Nephron progenitor cell (in vitro differentiated cells): ENCODE measurements at places on chromosomes 3 and 15.
A peak's percentile ranks its signal among the peaks of the same experiment; 100 is the strongest.

GRCh38 chr15:39094116-39094515 is 486.8 kb upstream of the THBS1 start:
- peaks cover 23% of the 10 kb centered on the region for H3K4me1 ChIP-seq
- H3K4me3 ChIP-seq = no peak overlapping the region
- H3K27me3 ChIP-seq = no peaks in the 10 kb centered on the region
- DNase-seq = no peak
- no peaks in the 10 kb centered on the region for H3K36me3 ChIP-seq

GRCh38 chr3:60636846-60637245 is 614.4 kb downstream of the FHIT start:
- no peaks in the 10 kb centered on the region for H3K36me3 ChIP-seq
- no peaks in the 10 kb centered on the region for H3K27me3 ChIP-seq
- no peak overlapping the region for H3K27ac ChIP-seq
- peaks cover 39% of the 10 kb centered on the region for H3K4me1 ChIP-seq
- no peak overlapping the region for H3K4me3 ChIP-seq

DNA sequence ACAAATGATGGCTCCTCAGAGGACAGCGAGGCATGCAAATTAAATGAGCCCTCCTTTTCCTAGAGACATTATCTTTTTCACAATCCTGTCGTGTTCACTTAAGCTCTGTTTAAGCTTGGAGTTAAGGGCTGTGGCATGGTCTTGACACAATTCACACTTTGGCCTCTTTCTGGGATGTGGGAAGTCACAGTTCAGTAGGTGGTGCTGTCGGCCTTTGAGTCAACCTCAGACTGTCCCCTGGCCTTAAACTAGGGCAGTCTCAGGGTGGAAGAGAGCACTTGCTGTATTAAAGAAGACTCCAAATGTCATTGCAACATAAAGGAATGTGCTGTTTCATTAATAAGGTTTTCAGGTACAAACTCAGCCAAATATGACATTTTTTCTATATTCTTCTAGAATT is 351.0 kb downstream of the MCTP2 start:
- H3K27ac ChIP-seq = peak overlapping the region; percentile 27
- DNase-seq = peak; percentile 48
- peaks cover 3% of the 10 kb centered on the region for H3K27me3 ChIP-seq
- no peaks in the 10 kb centered on the region for H3K36me3 ChIP-seq
- no peak overlapping the region for H3K4me3 ChIP-seq
- peaks cover 32% of the 10 kb centered on the region for H3K4me1 ChIP-seq

GRCh38 chr15:75620058-75620820 is 5.3 kb downstream of the SNUPN start:
- no peak overlapping the region for H3K4me3 ChIP-seq
- peak overlapping the region; percentile 75 for H3K27ac ChIP-seq
- peaks cover 39% of the 10 kb centered on the region for H3K36me3 ChIP-seq
- no peak for DNase-seq
- no peaks in the 10 kb centered on the region for H3K27me3 ChIP-seq
- peaks cover 14% of the 10 kb centered on the region for H3K4me1 ChIP-seq

GRCh38 chr15:26744894-26745293 is 28.0 kb downstream of the GABRB3 start:
- no peak for DNase-seq
- no peak overlapping the region for H3K4me3 ChIP-seq
- H3K4me1 ChIP-seq = peaks cover 7% of the 10 kb centered on the region
- peaks cover 5% of the 10 kb centered on the region for H3K27me3 ChIP-seq
- no peak overlapping the region for H3K27ac ChIP-seq

DNA sequence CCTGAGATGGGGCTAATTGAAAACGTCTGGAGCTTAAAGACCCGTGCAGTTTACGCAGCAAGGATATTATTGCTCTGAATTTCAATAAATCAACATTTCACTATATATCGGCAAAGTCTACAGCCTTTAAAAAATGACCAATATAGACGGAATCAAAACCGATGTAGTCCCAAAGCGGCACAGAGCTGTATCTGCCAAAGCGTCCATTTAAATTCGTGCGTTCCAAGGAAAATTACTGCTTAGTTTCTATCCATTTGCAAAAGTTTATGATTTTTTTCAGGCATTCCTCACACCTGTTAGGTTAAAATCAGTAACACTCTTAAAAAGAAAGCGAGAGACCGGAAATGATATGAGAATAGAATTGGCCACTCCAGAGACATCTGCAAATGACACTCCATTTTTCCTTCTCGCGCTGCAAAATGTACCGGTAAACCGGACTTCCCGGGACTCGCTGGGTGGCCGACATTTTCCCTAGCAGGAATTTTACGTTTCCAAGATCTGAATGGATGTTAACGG is 777 bp upstream of the EIF4A2 start:
- peaks cover 42% of the 10 kb centered on the region for H3K36me3 ChIP-seq
- no peak for DNase-seq
- peak overlapping the region; percentile 93 for H3K27ac ChIP-seq

DNA sequence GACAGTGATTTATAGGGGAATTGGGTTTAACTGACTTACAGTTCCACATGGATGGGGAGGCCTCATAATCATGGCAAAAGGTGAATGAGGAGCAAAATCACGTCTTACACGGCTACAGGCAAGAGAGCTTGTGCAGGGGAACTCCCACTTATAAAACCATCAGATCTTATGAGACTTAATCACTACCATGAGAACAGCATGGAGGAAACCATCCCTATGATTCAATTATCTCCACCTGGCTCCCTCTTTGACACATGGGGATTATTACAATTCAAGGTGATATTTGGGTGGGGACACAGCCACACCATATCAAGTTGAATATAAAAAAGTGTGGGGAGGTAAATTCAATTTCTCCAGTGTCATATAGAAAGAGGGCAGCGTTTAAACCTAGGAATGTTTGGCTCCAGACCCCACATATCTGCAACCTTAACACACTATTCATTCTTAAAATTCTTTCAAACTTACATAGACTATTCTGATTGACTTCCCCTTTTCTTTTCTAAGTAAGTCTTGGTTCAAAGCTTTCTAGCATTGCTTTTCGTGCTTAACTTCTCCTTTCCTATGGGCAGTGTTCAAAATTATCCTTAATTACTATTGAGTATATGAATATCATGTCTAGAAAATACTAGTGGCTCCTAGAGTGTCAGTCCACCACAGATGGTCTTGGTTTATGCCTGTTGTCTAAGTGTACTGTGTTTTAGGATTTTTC is 446.7 kb upstream of the GBE1 start:
- H3K27ac ChIP-seq = no peak overlapping the region
- DNase-seq = no peak
- H3K36me3 ChIP-seq = no peaks in the 10 kb centered on the region

- H3K27me3 ChIP-seq = peaks cover 24% of the 10 kb centered on the region
- no peaks in the 10 kb centered on the region for H3K4me1 ChIP-seq
- peak; percentile 71 for DNase-seq
- H3K27ac ChIP-seq = no peak overlapping the region
- no peak overlapping the region for H3K4me3 ChIP-seq
Observed at GRCh38 chr3:127233371-127233770, 40.4 kb downstream of the PRR23E start.

- H3K36me3 ChIP-seq = no peaks in the 10 kb centered on the region
- H3K27ac ChIP-seq = no peak overlapping the region
- no peaks in the 10 kb centered on the region for H3K4me1 ChIP-seq
- H3K27me3 ChIP-seq = no peaks in the 10 kb centered on the region
Observed at GRCh38 chr15:53841651-53842050, 82.2 kb upstream of the WDR72 start.

DNA sequence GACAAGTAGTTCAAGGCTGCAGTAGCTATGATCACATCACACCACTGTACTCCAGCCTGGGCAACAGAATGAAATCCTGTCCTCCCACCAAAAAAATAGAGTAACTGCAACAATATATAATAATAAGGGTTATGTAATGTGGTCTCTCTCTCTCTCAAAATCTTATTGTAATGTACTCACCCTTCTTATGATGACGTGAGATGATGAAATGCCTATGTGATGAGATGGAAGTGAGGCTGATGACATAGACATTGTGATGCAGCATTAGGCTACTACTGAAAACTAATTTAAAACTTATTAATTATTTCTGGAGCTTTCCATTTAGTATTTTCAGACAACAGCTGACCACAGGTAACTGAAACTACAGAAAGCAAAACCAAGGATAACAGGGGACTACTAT is 27.4 kb downstream of the TASOR start:
- H3K27ac ChIP-seq = no peak overlapping the region
- H3K36me3 ChIP-seq = peaks cover 95% of the 10 kb centered on the region
- no peaks in the 10 kb centered on the region for H3K4me1 ChIP-seq
- DNase-seq = no peak
- H3K4me3 ChIP-seq = no peak overlapping the region

DNA sequence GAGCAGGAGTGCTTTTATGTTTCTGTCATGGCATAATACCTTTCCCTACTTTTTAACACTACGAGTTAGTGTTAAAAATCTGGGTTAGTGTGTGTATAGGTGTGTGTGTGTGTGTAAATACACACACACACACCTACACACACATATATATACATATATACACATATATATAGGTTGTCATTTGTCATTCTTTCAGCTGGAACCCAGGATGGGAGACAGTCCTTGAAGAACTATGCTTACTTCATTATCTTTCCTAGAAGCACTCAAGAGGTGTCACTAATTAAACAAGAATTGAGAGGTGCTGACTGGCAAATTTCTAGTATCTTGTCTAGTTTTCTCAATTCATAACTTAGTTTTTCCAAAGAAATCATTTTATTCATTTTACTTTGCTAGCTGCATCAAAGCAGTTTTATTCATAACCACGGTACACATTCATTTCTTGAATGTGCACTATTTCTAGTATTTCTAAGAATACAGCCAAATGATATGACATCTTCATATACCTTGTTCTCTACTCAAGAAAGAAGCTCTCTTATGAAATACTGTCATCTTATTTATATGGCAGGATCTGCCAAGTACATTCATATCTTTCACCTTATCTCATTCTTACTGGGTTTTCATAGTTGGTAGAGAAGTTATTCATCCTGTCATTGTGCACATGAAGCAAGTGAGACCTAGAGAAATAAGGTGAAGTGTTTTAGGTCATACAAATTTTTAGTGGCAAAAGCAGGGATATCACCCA is 46.6 kb downstream of the ISL2 start:
- peaks cover 3% of the 10 kb centered on the region for H3K27me3 ChIP-seq
- no peaks in the 10 kb centered on the region for H3K36me3 ChIP-seq
- no peak overlapping the region for H3K4me3 ChIP-seq

- H3K36me3 ChIP-seq = peaks cover 99% of the 10 kb centered on the region
- H3K27ac ChIP-seq = no peak overlapping the region
- H3K4me3 ChIP-seq = no peak overlapping the region
- DNase-seq = no peak
- peaks cover 2% of the 10 kb centered on the region for H3K4me1 ChIP-seq
Observed at GRCh38 chr3:5144316-5144994, 22.4 kb downstream of the ARL8B start.

DNA sequence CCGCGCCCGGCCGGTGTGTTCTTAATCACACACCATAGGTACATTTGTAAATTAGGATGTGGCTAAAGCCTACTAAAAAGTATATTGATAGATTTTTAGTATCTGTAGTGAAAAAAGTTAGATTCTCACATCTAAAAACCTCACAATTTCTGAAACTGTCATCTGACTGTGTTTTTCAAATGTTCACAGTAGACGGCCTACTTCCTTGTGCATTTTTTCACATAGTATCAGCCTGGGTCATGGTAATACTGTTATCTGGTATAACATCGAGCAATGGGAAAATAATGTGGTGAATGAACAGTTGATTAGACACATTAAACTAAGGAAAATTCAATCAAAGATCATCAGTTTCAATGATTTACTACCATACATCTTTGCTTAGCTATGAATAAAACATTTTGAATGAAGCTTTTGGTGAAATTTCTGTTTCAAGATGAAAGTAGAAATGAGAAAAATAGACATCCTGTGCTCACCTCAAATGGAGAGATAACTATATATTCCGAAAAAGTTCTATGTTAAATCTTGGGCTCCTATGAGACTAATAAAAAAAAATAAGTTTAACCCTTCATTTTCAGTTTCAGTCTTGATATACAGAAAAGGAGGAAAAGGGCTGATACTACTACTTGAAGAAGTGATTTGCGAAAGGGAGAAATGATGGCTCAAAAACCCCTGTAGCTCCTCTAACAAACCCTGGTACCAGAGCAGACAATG is 262.7 kb downstream of the ZBTB20 start:
- no peak overlapping the region for H3K27ac ChIP-seq
- H3K27me3 ChIP-seq = no peaks in the 10 kb centered on the region
- no peak overlapping the region for H3K4me3 ChIP-seq
- H3K4me1 ChIP-seq = peaks cover 4% of the 10 kb centered on the region
- DNase-seq = no peak

DNA sequence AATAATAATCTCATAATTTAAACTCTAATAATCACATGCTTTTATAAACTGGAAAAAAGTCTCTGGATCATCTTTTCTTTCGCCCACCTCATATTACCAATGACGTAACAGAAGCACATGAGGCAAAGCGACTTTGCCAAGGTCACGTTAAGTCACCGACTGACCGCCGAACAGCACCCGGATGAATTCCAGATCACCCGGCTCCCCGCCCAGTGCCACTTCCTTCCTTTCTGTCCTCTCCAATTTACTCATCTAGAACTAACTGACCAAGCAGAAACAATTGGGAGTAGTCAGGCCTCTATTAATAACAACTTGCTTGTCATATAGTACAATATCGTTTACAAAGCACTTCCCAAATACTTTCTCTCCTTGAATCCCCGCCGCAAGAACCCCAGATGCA is 21.1 kb downstream of the FGF12 start:
- no peak for DNase-seq
- H3K36me3 ChIP-seq = no peaks in the 10 kb centered on the region
- H3K27me3 ChIP-seq = no peaks in the 10 kb centered on the region
- H3K4me1 ChIP-seq = no peaks in the 10 kb centered on the region

- peaks cover 48% of the 10 kb centered on the region for H3K36me3 ChIP-seq
- no peak overlapping the region for H3K27ac ChIP-seq
- H3K27me3 ChIP-seq = no peaks in the 10 kb centered on the region
- H3K4me1 ChIP-seq = peaks cover 54% of the 10 kb centered on the region
- DNase-seq = no peak
Observed at GRCh38 chr3:17737591-17737990, 4.8 kb downstream of the TBC1D5 start.

- peaks cover 5% of the 10 kb centered on the region for H3K36me3 ChIP-seq
- no peak for DNase-seq
- peaks cover 6% of the 10 kb centered on the region for H3K4me1 ChIP-seq
- no peaks in the 10 kb centered on the region for H3K27me3 ChIP-seq
- no peak overlapping the region for H3K4me3 ChIP-seq
Observed at GRCh38 chr3:167728176-167728575, 6.5 kb downstream of the PDCD10 start.

GRCh38 chr3:116135457-116136085 is 309.7 kb downstream of the LSAMP start:
- H3K27ac ChIP-seq = peak overlapping the region; percentile 66
- DNase-seq = peak; percentile 26
- no peaks in the 10 kb centered on the region for H3K27me3 ChIP-seq
- peaks cover 38% of the 10 kb centered on the region for H3K4me1 ChIP-seq
- no peak overlapping the region for H3K4me3 ChIP-seq
- no peaks in the 10 kb centered on the region for H3K36me3 ChIP-seq

- H3K27ac ChIP-seq = no peak overlapping the region
- H3K4me3 ChIP-seq = no peak overlapping the region
- H3K36me3 ChIP-seq = peaks cover 4% of the 10 kb centered on the region
- H3K27me3 ChIP-seq = no peaks in the 10 kb centered on the region
- H3K4me1 ChIP-seq = peaks cover 4% of the 10 kb centered on the region
Observed at GRCh38 chr3:26721047-26721446, 98.5 kb downstream of the LRRC3B start.
